ENCODE measurements at places on chromosomes 7 and 10. TPM values are rescaled to one million over a fixed set of nuclear protein-coding genes. Genes with fewer than 3 reads are reported as not detected.
A peak's percentile ranks its signal among the peaks of the same experiment; 100 is the strongest.

PLA2G12B gene
- not detected for total RNA-seq

FAM24A gene
- not detected for total RNA-seq

EPHA1 gene
- 0.32 TPM for total RNA-seq

CPED1 gene
- 95.9 TPM for total RNA-seq

DNA sequence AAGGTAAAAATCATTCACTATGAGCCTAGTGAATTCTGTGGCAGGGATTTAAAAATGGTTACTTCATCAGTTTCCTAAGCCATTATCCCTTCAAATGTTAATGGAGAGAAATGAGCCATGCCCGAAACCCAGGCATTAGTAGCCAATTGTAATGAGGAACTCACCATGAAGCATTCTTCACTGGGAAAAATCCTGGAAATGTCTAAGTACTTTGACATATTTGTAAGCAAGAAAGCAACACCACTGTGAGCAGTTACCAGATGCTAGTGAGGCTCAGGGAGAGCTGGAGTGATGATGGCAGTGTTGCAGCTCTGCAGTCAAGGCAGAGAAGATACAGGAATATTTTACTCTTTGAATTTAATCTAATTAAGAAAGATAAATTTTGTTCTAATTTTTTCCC, 220.0 kb upstream of the MBL2 start:
- DNase-seq: no peak

DNA sequence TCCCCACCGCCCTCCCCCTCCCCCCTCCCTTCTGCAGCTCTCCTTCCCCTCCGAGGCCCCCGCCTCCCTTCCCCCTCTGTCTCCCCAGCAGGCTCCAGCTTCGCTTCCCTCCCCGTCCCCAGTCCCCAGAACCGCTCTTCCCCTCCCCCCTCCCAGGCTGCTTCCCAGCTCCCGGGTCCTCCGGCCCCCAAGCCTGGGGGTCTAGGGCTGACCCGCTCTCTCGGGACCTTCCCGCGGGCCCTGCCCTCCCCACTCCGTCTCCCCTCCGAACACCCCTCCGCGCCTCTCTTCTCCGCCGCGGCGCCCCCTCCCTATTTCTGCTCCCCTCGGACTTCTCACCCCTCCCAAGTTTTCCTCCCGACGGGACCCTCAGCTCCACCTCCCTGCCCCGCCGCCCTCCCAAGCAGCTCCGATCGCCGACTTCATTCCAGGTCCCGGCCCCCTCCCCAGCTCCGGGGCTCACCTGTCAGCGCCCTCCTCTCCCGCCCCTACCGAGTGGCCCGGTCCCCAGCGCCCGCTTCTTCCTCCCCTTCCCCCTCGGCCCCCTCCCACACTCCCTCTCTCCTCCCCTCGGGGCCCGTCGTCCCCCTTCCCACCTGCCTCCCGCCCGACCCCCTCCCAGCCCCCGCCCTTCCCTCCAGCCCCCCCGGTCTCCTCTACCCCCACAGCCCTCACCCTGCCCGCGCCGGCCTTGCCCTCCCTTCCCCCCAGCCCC, 990 bp downstream of the ZNF467 start:
- no peak for DNase-seq

DNA sequence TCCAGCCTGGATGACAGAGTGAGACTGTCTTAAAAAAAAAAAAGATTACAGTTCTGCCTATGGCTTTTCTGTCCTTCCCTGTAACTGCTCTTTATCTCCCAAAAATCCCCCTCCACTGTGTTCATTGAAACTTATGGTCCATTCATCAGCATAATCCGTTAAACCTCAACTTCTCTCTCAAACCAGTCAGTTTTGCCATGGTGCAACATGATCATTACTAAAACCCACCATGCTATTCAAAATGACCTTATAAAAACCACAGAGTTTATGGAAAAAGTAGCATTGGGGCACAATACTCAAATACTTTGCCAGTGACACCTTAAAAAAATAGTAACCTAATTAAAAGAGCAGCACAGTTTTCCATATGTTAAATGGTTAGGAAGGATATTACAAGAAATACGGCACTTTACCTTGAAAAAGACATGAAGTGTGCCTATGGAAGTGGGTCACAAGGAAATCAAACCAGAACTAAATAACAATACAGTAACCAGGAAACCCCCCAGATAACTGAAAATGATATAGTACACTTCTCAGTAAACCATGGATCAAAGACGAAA, 74.0 kb upstream of the ST8SIA6 start:
- DNase-seq: no peak

GRCh38 chr7:33742999-33743587, 162.2 kb upstream of the BMPER start:
- DNase-seq: no peak

DNA sequence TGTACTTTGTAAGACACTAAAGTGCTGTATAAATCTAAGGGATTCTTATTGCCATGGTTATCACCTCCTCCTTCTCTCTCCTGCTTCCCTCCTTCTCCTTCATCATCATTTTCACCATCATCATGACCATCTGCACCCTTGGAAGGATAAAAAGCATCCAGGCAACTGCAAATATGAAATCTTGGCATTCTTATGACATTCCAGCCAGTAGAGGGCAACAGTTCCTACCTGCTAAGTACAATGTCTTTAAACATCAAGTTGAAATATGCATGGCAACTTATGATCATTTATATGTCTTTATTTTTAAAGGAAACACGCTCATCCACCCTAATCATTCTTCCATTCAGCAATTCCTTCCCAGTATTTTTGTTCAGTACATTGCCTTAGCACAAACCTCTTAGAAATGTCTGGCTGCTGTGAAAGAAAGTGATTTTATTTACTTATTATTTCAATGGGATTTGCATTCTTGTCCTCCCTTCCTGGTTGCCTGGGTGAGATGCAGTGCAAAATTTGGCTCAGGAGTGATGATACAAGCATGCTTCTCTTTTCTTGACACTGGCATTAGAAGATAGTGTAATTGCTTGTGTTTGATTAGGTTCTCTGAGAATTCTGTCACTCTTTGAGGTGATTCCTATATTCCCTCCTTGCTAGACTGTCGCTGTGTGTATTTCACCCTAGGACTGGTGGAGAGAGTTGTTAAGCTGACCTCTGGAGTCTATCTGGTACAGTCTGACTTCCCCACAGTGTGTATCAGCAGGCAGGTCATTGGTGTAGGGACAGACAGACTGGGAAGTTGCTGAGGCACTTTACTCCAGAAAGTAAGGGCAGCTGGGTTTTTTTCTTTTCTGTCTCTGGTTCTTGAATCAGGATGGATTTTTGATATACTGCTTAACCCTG, 188.5 kb upstream of the BMPER start:
- DNase-seq: peak; percentile 57

All from fibroblast of villous mesenchyme (primary cell).